Stimulated activated CD8-positive, alpha-beta memory T cell treated with anti-CD3 and anti-CD28 coated beads, Interleukin-12 subunit alpha, Interleukin-12 subunit beta, amount 100 ng/mL, for 1 hour (primary cell): ENCODE measurements at places on chromosomes 11 and 22.

GRCh38 chr11:12769834-12770345 lies 95.7 kb downstream of the TEAD1 start:
- no peak for DNase-seq

DNA sequence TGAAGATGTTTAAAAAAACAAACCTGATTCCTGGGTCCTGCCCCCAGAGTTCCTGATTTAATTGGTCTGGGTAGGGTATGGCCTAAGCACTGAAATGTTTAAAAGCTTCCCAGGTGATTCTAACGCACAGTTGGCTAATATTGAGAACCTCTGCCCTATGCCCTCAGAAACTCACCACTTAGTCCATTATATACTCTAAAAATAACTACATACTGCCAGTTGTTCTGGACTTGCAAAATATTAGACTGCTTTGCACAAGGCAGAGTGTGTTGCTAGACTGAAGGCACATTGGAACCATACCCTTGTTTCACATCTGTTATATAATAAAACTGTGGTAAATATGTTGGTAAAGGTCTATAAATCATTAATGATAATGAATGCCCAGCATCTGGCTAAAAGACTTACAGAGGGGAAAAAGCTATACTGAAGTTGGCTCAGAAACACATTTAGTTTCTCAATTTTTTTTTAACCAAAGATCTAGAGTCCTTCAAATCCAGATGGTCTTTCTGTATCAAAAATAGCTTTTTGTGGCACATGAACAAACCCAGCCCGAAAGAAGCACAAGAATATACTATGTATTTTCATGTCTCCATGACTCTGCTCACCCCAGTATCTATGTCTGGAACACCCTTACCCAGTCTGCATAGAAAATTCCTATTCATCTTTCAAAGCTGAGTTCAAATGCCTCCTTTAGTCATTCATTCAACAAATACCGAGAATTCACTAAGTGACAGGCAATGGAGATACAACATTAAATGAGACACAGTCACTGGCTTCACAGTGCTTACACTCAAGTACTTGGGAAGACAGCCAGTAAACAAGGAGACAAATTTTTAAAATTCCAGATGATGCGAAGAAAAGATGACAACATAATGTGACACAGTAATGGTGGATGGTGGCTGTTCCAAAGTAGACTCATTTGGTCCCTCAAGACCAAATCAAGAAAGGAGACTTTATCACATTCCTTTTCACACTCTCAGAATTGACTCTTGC lies 44.1 kb downstream of the RBFOX2 start:
- no peak for DNase-seq

- DNase-seq = no peak
Measured at GRCh38 chr11:113173126-113173525, 141.3 kb upstream of the TTC12 start.

GRCh38 chr22:46250783-46251125 lies 661 bp upstream of the CDPF1 start:
- DNase-seq = no peak

DNA sequence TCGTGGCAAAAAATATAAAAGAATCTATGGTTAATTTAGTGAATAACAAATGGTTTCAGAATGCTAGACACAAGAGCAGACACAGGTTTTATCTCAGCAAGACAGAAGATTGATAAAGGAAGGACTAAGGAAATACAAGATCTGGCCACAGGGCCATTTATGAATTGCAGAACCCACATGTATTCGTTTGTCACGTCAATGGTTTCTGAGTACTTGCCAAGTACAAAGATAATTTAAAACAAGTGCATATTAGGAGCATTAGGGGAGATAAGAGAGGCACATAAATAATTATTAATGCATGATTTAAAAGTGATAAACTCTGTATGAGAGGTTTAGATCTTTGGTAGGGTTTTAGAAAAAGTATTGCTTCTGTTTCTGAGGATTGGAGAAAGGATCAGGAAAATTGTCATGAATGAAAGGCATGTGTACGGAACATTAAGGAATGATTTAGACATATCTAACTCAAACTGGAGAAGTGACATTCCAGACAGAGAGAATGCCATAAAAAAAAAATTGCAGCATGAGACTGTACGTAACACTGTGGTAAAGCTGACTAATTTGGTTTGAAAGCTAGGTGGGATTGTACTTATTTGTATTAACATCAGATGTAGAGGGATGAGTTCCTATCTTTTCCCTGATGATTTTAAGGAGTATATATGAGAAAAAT lies 727.1 kb downstream of the NELL1 start:
- no peak for DNase-seq

DNA sequence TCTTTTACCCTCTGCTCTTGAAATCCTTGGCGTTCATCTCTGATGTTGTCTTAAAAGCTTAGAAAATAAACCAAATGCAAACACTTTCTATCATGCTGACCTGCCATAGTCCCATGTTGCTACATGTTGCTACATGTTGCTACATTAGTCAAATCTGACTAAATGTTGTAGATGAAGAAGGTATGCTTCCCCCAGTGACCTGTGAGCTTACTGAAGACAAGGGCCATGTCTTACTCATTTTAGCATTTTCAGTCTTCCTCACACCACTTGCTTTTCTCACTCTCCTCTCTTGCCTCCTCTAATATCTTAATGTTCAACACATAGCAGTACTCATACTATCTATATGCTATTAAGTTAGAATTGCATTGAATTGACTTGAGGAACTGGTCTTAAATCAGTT lies 346.4 kb upstream of the MTNR1B start:
- DNase-seq = no peak

DNA sequence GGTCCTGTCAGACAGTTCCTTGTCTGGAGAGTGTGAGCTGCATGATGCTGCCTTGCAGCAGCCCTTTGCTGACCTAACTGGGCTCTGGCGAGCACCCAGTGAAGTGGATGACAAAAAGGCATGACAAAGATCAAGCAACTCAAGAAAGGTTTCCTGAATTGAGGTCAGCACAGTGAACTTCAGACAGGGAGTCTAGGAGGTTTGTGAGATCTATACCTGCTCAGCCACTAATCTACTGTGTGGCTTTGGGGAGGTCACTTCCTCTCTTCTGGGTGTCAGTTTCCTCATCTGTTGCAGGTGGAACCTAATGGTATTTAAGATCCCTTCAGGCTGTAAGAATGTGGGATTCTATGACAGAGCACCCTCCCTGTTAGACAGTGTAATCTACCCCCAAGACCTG lies 213.9 kb upstream of the NARS2 start:
- no peak for DNase-seq

DNA sequence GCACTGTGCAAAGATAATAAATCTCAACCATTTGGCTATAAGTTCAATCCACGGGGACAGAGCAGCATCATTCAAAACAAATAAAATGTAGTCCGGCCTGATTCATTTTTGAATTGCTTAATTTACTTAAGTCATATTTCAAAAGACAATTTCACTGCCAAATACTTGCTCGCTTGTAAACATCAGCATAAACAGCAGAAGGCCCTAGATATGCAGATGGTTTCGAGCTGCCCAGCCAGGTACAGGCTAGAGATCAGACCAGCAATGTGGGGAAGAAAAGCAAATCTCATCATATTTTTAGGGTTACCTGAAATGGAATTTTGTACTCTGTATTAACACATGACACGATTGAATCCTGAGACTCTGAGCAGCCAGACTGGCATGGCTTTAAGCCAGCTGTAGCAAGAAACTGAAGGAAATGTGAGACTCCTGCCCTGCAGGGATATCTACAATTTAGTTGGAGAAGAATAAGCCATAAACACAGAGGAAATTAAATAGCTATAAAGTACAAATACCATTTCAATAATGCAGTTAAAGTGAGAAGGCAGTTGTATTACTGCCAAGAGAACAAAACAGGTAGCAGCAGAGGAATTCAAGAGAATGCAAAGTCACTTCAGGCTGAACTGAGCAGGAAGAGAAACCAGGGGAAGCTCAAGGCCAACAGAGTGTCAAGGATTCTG lies 440.3 kb downstream of the ETS1 start:
- no peak for DNase-seq

DNA sequence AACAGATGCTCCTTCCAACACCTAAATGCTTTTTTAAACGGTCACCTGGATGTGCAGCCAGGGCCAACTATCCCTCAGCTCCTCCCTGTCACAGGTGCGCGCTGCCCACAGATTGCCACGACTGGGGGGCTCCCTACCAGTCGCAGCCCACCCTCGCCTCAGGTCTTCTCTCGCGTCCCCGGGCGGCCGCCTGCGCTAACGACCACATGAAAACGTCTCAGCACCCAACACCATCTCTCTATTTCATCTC lies 469 bp downstream of the ZBED5 start:
- no peak for DNase-seq

- no peak for DNase-seq
Measured at GRCh38 chr11:129951201-129951865, 51.3 kb downstream of the PRDM10 start.

DNA sequence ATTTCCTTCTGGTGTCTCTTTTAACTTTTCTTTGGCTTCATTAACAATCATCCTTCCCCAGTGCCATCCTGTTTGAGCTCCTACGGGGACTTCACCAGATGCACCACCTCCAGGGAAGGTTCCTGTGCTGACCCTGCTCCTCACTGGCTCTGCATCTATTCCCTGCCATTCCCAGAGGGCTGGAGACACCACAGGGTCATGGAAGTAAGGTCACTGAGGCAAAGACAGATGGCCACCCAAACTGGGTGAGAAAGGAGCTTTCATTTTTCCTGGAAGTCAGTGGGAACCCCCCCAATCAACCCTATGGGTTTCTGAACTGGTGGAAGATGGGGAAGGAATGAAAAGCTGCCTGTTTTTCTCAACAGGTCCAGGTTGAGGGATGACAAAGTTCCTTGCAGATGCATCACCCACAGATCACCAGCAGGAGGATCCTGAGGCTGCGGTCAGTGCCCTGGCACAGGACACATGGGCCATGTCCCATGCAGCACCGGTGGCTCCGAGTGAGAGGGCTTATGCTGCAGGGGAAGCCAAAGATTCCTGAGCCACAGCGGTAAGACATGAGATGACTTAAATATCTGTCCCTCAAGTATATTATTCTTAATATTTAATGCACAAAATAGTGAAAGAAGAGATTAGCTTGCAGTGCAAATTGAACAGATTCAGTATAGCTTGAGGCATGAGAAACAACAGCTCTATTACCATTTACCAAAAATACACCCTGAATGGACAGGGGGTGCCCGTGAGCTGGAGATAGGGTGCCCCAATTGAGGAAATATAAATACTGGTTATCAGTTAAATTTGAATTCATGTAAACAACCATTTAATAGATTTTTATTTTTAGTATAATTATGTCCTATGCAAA lies 73.0 kb upstream of the VPREB1 start:
- no peak for DNase-seq
